ENCODE measurements at places on chromosomes 1 and 21. TPM values are rescaled to one million over a fixed set of nuclear protein-coding genes. Genes with fewer than 3 reads are reported as not detected.

- no peak for DNase-seq
Measured at GRCh38 chr21:43367296-43367695, 59.6 kb downstream of the SIK1 start.

DNA sequence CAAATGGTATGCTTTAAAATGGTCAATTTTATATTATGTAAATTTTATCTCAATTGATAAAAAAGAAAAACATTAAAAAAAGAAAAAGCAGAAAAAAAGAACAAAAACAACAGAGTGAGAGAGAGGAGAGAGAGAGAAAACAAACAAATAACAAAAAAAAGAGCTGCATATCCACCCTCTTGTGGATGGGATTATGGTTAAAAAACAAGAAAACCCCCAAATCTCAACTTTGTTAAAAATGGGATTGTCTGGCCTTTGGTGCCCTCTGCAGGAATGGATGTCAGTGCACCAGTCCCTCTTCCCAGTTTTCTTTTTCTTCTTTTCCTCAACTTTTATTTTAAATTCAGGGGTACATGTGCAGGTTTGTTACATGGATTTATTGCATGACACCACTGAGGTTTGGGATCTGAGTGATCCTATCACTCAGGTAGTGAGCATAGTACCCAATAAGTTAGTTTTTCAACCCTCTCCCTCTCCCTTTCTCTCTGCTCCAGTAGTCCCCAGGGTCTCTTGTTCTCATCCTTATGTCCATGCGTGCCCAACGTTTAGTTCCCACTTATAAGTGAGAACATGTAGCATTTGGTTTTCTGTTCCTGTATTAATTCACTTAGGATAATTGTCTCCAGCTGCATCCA lies 28.1 kb downstream of the RNF187 start:
- DNase-seq: no peak

DNA sequence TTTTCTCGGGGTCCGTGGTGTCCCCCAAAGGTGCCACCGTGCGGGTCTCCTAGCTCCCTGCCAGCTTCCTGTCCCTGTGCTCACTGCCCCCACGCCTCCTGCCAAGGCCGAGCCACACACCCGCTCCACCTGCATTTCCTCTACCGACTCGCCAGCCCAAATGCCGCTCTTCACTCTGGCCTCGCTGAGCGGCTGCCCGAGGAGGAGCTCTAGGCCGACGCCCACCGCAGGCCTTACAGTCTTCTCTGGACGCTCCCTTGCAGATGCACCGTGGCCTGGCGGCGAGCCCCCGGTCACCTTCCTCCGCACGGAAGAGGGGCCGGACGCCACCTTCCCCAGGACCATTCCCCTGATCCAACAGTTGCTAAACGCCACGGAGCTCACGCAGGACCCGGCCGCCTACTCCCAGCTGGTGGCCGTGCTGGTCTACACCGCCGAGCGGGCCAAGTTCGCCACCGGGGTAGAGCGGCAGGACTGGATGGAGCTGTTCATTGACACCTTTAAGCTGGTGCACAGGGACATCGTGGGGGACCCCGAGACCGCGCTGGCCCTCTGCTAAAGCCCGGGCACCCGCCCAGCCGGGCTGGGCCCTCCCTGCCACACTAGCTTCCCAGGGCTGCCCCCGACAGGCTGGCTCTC lies 26.3 kb downstream of the FTCD start:
- DNase-seq: no peak

GRCh38 chr1:219717536-219717935 lies 104.6 kb upstream of the ZC3H11B start:
- DNase-seq: no peak

Gene APCS
- total RNA-seq: not detected

Gene LCE3A
- total RNA-seq: not detected

- no peak for DNase-seq
Measured at GRCh38 chr1:30322859-30323257, 400.5 kb downstream of the MATN1 start.

DNA sequence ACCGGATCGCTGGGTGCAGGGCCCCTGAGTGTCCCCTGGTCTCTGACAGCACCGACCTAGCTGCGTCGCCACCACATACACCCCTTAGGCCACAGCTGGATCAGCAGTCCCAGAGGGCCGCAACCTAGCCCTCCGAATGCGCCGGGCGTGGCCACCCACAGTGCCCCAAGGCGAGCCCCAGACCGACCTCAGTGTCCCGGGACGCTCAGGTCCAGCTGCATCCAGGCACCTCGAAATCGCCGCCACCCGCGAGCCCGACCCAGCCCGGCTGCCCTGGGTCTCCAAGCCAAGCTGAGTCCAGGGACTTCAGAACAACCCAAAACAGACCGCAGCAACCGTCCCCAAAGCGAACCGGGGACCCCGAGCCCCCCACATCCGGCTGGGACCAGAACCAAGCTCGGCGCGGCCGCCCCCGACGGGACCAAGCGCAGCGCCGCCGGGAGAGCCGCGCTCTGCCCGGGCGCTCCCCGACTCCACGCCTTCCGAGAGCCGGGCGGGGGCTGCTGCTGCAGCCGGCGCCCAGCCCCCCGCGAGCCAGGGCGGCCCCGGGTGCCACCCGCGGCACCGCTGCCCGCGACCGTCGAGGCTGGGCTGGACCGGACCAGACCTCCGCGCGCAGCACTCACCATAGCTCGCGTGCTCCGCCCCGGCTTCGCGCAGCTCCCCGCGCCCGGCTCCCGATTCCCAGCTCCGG lies 54.6 kb upstream of the ECE1 start:
- DNase-seq: no peak

- no peak for DNase-seq
Measured at GRCh38 chr1:19400875-19401534, 84.3 kb downstream of the CAPZB start.

- DNase-seq: no peak
Measured at GRCh38 chr1:88022516-88022915, 661.6 kb upstream of the PKN2 start.

DNA sequence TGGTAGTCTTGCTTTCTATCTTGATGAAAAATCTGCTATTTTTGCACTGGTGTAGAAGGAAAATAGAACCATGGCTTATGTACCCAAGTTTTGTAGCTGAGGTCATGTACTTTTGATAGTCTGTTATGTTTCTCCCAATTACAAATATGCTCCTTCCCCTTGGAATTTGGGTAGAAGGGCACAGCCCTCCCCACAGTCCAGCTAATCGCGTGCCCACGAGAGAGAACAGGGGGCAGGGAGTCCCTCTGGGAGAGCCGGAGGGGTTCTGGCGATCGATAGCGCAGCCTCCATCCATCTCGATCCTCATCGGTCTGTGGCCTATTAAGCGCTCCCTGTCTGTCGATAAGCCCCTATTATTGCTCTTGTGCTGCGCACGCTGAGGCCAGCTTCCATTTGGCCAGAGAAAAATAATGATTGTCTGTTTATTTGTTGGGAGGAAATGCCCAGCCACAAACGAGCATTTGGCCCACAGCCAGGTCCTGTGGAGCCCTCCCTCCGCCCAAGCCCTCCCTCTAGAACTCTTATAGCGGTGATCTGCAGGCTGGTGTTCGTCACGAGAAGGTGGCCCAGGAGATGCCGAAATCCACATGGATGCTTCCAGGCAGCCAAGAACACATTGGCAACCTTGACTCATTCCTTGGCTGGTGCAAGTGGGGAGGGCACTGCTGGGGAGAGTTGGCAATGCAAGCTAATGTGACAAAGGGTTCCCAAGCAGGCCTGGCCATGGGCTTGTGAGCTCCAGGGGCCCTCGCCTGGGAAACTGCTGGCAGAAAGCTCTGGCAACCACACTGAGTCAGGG lies 134.7 kb upstream of the TNR start:
- no peak for DNase-seq

Gene RGS18
- 4.0 TPM for total RNA-seq

GRCh38 chr1:205935869-205936268 lies 7.4 kb downstream of the SLC26A9 start:
- DNase-seq: no peak

DNA sequence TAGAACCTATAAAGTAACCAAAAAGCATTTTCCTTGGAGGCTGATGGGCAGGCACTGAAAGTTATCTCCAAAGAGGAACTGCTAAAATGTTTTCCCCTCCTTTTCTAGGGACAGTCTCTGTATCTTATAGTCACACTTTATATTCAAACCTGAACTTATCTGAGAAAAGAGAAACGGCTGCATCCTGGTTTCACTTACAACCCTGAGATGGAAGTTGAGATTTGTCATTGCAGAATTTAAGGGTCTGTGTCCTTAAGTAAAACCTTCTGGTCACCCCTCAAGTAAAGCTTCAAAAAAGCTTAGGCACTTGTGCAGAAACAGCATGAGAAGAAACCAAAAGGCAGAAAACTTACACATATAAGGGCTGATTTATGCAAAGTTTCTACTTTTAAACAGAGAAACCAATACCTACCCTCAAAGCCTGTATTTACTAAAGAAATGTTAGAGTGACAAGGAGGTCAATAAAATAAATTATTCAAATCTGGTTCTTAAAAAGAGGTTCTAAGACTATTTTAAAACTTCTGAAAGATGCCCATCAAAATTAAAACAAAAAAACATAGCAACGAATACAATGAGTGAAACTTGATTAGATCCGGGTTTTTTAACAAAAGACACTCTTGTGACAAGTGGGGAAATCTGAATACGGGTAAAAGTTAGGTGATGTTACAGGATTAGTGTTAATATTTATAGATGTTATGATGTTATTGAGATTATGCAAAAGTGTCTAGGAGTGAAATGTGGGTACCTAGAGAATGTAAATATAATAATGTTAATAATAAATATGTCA lies 9.9 kb downstream of the CD58 start:
- no peak for DNase-seq

Gene IFNGR2
- 69.5 TPM for total RNA-seq

Gene GRIK1
- 0.32 TPM for total RNA-seq

Gene TSPAN1
- 1.2 TPM for total RNA-seq

Gene LSS
- total RNA-seq: 94.8 TPM

DNA sequence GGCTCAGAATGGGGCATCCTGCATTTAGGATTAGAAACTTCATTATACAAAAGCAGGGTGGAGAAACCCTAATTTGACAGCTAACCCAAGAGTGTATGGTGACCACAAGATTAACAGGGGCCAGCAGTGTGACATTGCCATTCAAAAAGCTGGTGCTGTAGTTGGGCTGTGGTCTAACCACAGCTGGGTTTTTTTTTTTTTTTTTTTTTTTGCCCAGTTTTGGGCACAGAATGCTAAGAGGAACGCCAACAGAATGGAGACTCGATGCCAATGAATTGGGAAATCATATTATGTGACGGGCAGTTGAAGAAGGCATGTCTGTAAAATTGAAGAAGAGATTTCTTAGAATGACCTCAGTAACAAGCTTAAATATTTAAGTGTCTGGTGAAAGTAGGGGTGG lies 58.4 kb downstream of the NFIA start:
- DNase-seq: no peak

DNA sequence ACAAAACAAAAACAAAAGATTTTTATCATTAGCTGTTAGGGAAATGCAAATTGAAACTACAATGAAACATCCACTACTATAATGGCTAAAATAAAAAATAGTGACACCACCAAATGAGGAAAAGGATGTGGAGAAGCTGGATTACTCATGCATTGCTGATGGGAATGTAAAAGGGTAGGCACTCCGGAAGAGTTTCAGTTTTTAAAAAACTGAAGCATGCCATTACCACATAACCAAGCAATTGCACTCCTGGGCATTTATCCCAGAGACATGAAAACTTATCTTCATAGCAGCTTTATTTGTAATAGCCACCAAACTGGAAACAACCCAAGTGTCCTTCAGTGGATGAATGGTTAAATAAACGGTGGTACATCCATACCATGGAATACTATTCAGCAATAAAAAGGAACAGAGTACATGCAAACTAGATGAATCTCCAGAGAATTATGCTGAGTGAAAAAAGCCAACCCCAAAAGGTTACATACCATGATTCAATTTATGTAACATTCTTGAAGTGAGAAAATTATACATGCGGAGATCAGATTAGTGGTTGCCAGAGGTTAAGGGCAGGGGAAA lies 14.5 kb upstream of the CFAP298 start:
- DNase-seq: no peak

DNA sequence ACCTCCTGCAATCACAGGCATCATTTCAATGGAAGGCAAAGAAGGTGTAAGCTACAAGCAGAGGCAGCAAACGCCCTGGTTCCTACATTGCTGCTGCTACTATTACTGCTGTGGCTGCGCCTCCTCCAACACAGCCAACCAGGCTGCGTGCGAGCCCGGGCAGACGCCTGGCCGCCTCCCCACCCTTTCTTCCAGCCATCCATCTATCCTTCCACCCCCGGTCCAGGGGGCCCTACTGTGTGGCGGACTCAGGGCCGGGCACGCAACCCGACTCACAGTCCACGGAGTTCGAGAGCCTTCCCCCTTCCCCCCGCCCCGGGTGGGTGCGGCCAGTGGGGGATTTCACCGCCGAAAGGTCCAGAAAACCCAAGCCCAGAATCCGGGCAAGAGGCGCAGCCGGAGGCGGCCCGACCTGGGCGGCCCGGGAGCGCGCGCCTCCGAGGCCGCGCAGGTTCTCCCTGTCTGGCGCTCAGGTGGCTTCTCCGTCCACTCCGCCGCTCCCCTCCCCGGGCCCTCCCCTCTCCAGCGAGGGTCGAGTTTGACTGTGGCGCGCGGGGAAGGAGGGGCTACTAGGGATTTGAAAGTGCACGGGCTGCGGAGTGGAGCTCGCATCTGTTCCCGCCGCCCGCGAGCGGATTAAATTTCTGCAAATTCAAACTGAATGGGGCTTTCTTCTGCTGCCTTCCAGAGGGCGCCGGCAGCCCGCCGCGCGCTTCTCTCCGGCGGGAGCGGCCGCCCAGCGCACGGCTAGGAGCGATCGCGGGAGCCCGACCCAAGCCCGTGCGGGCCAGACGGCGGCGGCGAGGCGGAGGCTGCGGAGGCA lies at the start of gene HUNK:
Gene HUNK (plus strand): TSS at position 569 of the 823 bp plus-strand sequence. CDS start 655 bp downstream, outside the sequence.
- DNase-seq: no peak

DNA sequence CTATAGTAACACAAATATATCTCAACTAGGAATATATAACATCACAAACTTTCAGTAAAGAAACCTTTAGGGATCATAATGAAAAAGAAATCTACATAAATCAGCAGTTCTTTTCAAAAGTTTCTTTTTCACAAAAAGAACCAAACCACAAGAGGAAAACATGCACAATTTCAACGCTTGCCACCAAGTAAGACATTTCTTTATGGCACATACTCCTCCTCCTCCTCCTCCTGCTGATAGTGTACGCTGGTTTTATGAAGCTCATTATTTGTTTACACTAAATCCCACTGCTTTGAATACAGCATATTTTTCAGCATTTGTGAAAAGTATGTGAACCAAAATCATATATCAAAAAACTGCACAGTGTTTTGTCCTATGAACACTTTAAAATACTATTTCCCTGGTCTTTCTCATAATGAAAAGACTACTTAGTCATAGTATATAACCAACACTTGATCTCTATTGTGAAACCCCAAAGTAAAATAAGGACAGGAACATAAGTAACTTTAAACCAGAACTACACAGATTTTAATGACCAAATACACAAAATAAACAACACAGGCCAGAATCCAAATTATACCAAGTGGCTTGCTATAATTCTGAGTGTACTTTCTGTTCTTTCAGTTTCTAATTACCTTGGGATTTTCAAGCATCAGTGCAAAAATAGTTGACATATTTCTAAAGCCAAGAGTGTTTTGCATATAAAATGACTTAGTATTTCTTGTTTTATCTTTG lies 184.2 kb downstream of the EIF4G3 start:
- no peak for DNase-seq

DNA sequence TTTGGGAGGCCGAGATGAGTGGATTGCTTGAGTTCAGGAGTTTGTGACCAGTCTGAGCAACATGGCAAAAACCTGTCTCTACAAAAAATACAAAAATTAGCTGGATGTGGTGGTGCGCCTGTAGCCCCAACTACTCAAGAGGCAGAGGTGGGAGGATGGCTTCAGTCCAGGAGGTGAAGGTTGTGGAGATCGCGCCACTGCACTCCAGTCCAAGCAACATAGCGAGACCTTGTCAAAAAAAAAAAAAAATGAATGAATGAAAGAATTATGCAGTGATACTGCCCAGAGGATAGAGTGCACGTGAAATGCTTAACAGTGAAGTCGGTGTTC lies 429 bp upstream of the DPH2 start:
- DNase-seq: no peak

Data from omental fat pad (tissue), 4 donors.